ENCODE measurements at places on chromosomes 3 and 15. TPM values are rescaled to one million over a fixed set of nuclear protein-coding genes. Genes with fewer than 3 reads are reported as not detected.

DNA sequence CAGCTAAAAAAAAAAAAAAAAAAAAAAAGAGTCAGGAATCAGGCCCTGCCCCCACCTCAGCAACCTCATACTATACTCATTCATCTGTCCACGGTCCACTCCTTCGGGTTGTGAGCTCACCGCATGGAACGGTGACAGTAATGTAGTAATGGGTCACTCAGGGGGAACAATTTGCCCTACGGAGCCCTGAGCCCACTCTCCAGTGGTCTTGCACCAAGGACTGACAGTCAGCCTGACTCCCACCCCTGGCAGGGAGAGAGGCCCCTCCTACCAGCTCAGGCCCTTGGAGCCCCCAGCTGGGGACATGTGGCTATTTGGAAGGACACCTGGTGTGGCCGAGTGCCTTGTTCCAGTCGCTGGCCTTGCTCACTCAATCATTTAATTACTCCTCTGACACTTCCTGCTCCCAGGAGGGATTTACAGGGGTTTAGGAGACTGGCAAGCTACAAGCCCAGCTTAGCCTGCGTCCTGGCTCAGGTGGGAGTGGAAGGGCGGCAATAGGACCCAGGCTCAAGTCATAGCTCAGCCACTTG, 19.9 kb upstream of the CACNA2D2 start:
- no peak for DNase-seq

DNA sequence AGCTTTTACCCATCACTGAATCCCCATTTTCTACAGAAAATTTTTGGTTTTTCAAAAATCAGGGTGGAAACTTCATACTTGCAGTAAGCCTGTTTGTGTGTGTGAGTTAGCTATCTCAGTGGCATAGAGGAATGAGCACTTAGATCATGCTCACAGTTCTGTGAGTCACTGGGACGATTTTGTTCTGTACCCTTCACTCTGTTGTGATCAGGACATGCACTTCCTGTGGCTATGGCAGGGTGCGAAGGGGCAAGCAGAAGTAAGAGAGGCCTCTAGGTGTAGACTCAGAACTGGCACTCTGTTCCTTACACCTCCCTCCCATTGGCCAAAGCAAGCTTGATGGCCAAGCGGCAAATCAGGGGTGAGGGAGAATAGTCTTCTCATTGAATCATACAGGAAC, 11.6 kb downstream of the NIPA2 start:
- no peak for DNase-seq

DNA sequence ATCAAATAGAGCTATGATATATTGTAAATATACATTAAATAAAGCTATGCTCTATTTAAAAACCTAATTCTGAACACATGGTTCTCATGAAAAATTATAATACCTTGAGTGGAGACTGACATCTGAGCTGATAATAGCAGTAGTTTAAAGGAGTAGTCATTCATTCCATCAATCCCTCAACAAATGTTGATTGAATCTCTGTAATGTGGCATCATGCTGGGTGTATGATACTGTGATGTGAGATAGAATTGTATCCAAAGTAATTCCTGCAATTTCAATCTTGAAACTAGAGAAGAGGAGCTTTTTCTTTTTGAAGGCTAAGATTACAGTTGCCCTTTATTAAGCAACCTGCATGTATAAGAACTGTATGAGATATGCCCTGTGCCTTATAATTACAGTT, 63.1 kb downstream of the ADAMTSL3 start:
- DNase-seq: no peak

DNA sequence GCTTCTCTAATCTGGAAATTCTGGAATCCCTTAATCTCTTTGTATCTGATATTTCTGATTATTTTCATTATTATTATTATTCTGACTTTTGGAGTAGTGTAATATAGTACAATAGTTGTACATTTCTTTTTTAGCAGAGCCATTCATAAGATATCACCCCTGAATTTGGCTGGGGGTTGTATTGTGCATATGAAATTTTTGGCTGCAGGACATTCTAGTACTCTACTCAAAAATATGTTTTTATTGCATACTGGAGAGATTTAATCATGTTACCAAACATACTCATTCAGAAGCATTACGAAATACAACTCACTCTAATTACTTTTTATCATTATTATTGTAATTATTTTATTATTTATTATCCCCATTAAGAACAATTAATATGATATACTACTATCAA, 589.7 kb upstream of the KCNMB2 start:
- no peak for DNase-seq

- DNase-seq: peak; percentile 89
These were observed 104.3 kb upstream of the RNU6-1 start for GRCh38 chr15:67944010-67944641.

DNA sequence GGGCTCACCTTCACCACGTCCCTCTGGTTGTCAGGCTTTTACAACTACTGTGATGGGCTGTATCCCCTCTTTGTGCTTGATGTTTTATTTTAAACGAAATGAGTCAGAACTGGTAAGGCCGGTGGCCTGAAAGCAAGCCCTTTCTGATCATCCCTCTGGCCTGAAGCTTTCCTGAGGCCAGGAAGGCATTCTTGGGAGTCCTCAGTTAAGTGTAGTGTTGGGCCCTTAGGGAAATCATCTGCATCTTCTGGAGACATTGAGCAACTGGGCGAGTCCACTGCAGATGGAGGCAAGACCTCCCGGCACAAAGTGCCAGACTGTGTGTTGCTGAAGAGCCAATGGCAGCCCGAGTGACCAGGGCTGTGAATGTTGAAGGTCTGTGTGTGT, 33.0 kb upstream of the AMOTL2 start:
- DNase-seq: no peak

C3orf62 gene
- 3.0 TPM for total RNA-seq

SEMA3B gene
- total RNA-seq: 20.6 TPM

GP5 gene
- total RNA-seq: not detected

RAB11A gene
- 137 TPM for total RNA-seq

PYGO1 gene
- 7.8 TPM for total RNA-seq

MUC13 gene
- not detected for total RNA-seq

SLC49A4 gene
- 16.9 TPM for total RNA-seq

CAMKV gene
- not detected for total RNA-seq

RBP2 gene
- total RNA-seq: not detected
